ENCODE measurements at places on chromosomes 1 and 21. TPM values are rescaled to one million over a fixed set of nuclear protein-coding genes. Genes with fewer than 3 reads are reported as not detected.

The S100A8 gene
- 4.1 TPM for polyA plus RNA-seq

DNA sequence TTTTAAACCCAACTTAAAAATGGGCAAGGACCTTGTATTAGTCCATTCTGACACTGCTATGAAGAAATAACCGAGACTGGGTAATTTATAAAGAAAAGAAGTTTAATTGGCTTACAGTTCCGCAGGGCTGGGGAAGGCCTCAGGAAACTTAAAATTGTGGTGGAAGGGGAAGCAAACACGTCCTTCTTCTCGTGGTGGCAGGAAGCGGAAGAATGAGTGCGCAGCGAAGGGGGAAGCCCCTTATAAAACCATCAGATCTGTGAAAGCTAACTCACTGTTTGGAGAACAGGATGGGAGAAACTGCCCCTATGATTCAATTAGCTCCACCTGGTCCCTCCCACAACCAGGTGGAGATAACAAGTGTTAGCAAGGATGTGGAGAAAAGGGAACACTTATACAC lies 237.7 kb downstream of the SEC16B start:
- DNase-seq: no peak

DNA sequence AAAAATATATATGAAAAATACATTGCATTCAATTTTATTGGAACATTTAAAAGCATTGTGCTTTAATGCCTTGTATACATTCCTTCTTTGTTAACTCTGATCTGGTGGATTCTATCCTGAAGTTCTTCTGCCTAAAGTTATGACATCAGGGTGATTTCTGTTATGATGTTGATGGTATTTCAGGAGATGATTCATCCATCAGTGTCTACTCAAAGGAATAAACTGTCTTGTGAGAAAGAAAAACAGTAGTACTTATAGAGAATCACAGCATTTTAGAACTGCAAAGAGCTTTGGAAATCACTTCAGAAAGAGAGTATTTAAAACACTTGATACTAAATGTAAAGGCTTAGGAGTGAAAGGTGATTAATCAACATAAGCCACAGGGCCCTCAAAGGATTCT lies 155.7 kb downstream of the PTPRC start:
- no peak for DNase-seq

- no peak for DNase-seq
Measured at GRCh38 chr1:15456313-15456954, at the start of gene CELA2A. TSS of gene CELA2A (plus strand) at chr1:15456732. CDS start at chr1:15456754, 22 bp downstream.

GRCh38 chr21:38234395-38235142 lies 22.2 kb upstream of the KCNJ15 start:
- DNase-seq: no peak

The WLS gene
- polyA plus RNA-seq: 163 TPM

- DNase-seq: no peak
Measured at GRCh38 chr1:7942214-7942921, 1.7 kb upstream of the TNFRSF9 start.

GRCh38 chr1:31421371-31422040 lies 8.5 kb downstream of the SERINC2 start:
- DNase-seq: no peak

- DNase-seq: no peak
Measured at GRCh38 chr1:79117376-79117775, 110.8 kb upstream of the ADGRL4 start.

DNA sequence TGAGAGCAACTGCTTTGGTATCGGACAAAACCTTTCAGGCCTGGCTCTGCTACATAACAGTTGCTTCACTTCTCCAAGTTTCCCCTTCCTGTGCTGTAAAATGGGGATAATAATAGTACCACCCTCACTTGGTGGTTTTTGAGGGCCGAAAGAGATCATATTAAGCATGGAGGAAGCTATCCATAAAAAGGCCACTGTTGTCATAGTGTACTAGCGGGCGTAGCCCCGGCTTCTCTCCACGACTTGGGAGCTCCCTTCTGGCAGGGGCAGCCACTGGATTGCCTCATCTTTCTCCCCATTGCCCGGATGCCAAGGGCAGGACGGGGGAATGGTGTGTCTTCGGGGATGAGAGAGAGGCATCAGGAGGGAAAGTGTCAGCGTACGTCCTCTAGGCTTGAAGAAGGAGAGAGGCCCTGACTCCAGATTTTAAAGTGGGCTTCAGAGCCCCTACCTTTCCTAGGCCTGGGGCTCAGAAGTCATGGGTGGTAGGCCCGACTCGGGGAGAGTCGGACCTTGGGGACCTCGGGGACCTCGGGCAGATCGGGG lies 548 bp upstream of the MFSD2A start:
- DNase-seq: no peak

GRCh38 chr1:36232212-36233095 lies 8.2 kb downstream of the THRAP3 start:
- no peak for DNase-seq

GRCh38 chr1:46342084-46342656 lies 1.6 kb downstream of the NSUN4 start:
- no peak for DNase-seq

- no peak for DNase-seq
Measured at GRCh38 chr1:21175324-21175669, 1.4 kb downstream of the EIF4G3 start.

DNA sequence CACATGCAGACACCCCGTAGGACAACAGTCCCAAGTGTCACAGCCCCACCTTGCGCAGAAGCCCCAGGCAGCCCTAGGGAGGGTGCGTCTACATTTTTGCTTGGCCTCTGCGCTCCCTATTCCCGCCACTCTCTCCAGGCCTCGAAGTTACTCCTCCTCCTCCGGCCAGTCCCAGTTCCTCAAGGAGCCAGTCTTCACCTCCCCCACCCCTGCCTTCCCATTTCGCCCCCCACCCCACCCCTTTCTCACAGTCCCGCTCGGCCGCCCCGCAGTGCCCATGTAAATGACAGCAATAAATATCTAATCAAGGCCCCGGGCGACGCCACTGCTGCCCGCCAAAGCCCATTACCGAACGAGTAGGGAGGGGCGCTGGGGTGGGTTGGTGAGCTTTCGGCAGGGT lies 3.2 kb downstream of the DMBX1 start:
- no peak for DNase-seq

The ABCA4 gene
- 7.1 TPM for polyA plus RNA-seq

The NLRP3 gene
- polyA plus RNA-seq: 1.2 TPM

DNA sequence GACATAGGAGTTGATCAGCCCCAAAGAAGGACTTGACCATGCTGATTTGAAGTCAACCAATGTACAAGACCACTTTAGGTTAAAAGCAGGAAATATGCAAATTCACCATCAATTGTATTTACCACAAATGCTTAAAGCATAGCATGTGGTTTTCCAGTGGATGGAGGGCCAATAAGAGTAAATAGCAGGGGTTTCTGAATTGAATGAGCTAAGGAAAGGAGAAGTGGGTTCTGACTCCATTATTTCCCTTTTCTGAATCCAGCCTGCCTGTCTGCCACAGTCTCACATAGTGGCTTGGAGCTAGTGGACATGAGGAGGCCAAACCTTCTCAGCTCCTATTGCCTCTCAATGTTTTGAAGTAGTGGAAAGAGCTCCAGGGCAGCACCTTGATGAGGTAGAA lies 7.2 kb upstream of the TNFSF18 start:
- DNase-seq: no peak

The PRELP gene
- 2.9 TPM for polyA plus RNA-seq

The RNF223 gene
- 0.29 TPM for polyA plus RNA-seq

- no peak for DNase-seq
Measured at GRCh38 chr1:240663169-240663879, 51.4 kb upstream of the GREM2 start.

The MAN1C1 gene
- polyA plus RNA-seq: 16.0 TPM

Data from right renal cortex interstitium (tissue), 3 donors.